ENCODE measurements at places on chromosomes 12 and 14.

GRCh38 chr12:28876196-28876798 is 272.8 kb upstream of the FAR2 start:
- DNase-seq: no peak

DNA sequence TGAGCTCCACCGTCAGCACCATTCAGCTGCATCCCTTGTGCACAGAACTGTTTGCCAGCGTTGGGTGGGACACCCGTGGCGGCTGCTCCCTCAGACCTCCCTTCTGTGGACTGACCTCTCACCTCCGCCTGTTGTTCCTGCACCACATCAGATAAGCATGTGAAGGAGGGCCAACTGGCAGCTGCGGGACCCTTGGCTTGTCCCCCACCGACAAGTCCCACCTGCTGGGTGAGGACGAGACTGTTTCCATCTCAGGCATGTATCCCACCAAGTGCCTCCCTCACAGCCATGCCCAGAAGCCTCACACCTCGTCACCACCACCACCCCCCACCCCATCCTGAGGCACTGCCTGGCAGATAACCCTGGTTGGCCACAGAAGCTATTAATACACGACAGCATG is 18.6 kb upstream of the TEAD4 start:
- DNase-seq: no peak

DNA sequence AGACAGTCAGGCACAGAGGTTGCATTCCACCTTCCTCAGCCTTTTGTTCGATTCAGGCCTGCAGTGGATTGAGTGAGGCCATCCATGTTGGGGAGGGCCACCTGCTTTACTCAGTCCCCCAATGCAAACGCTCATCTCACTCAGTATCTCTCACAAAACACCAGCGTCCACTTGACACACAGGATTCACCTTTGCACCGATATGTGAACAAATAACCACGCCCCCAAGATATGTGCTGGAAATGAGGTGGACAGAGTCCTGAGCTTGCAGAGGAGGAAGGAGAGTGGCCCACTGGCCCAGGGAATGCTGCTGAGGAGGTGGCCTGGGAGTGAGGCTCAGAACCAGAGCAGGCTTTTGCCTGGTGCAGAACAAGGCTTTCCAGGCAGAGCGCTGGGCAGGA is 60.7 kb downstream of the DNAH10 start:
- no peak for DNase-seq

- no peak for DNase-seq
Observed at GRCh38 chr12:95709152-95709551, 81.4 kb downstream of the NTN4 start.

- DNase-seq: no peak
Observed at GRCh38 chr14:101905614-101906013, 58.8 kb upstream of the DYNC1H1 start.

GRCh38 chr14:80933282-80933681 is 8.3 kb downstream of the CEP128 start:
- no peak for DNase-seq

- no peak for DNase-seq
Observed at GRCh38 chr12:131836193-131836592, 8.0 kb downstream of the MMP17 start.

DNA sequence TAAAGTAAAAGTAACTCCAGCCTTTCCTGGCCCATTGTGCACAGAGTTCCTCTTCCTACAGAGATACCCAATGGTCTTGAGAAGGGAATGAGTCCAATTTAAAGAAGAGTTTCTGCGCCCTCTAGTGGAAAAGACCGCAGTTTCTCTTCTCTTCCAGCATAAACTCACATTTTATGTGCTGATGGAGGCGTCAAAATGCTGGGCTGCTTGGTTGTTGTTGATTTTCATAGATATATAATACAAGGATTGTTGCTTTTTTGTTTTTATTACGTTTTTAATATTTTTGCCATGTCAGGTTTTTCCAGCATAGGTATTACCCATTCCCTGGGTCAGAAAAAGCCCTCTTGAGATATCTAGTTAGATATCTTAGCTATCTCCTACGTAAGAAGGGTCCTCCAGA is 356.9 kb upstream of the STXBP6 start:
- DNase-seq: no peak

DNA sequence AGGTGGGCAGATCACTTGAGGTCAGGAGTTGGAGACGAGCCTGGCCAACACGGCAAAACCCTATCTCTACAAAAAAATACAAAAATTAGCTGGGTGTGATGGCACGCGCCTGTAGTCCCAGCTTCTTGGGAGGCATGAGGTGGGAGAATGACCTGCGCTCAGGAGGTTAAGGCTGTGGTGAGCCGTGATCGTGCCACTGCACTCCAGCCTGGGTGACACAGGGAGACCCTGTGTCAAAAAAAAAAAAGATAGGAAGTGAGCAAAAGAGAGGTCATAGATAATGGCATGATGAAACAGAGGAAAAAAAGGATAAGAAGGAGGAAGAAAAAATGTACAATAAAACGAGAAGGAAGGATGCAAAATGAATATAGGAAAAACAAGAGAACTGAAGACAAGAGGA is 159.5 kb downstream of the ETV6 start:
- no peak for DNase-seq

GRCh38 chr14:68589447-68590200 is 203.2 kb downstream of the ZFP36L1 start:
- no peak for DNase-seq

- no peak for DNase-seq
Observed at GRCh38 chr14:101862177-101862576, 100.7 kb downstream of the PPP2R5C start.

DNA sequence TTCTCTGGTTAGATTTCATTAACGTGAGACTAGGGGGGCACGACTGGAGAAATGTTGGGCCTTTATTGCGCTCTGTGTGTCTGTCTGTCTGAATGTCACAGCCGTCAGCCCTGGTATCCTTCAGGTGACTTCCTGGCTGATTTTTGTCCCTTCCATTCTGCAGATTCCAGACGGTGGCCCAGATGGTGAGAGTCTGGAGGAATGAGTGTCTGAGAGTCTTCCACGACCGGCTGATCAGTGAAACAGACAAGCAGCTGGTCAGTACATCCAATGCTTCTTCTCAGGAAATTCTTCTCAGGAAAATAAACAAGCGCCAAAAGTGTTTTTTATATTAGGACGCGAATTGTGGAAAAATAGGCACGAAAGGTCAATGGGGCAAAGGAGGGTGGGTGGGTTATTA is 93.5 kb downstream of the CCDC92 start:
- DNase-seq: no peak

GRCh38 chr12:42763682-42764081 is 174.1 kb upstream of the PRICKLE1 start:
- DNase-seq: peak; percentile 8

DNA sequence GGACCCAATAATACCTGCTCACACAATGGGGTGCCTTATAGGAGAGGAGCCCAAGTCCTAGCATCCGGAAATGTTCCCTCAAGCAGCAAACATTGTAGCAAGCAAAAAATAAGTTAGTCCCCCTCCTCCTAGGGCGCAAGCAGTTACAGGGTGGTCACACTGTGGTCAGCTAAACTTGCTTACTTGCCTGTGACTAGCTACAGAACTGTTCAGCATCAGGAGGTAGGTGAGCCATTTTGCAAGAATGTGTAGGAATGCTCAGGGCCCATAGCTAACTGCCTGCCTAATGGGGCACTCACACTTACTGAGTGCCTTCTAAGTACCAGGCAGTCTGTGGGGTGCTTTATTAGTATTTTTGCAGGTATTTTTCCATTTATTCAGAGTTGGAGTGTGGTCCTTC is 154.6 kb upstream of the GRIN2B start:
- DNase-seq: no peak

DNA sequence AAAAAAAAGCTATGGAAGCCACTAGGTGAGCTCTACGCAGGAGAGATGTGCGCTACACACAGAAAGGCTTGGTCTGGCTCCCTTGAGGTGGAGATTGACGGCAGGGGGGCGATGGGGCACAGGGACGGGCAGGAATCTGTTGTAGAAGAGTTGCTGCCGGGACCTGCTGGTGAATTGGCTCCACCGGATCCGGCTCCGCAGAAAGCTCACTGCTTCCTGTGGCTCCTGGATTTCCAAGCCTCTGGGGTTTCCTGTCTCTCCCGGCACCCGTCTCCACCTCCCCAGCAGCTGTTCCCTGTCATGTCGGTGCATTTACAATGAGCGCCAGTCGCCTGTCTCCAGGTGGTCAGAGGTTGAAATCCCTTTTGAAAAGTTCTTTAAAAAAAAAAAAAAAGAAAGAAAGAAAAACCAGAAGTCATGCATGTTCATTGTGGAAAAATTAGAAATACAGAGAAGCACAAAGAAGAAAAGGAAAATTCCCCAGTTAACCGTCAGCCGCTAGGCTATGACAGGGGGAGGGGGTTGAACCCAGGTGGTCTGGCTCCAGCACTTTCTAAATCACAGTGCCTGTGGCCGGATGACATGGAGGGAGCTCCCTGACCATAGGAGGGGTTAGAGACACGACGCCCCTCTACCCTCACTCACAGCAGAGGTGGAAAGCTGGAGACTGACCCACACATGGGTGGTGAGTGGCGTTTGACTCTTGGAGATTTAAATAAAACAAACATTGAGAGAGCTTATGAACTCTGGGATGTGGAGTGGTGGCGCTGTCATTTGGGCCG is 20.8 kb downstream of the FAM222A start:
- DNase-seq: no peak

DNA sequence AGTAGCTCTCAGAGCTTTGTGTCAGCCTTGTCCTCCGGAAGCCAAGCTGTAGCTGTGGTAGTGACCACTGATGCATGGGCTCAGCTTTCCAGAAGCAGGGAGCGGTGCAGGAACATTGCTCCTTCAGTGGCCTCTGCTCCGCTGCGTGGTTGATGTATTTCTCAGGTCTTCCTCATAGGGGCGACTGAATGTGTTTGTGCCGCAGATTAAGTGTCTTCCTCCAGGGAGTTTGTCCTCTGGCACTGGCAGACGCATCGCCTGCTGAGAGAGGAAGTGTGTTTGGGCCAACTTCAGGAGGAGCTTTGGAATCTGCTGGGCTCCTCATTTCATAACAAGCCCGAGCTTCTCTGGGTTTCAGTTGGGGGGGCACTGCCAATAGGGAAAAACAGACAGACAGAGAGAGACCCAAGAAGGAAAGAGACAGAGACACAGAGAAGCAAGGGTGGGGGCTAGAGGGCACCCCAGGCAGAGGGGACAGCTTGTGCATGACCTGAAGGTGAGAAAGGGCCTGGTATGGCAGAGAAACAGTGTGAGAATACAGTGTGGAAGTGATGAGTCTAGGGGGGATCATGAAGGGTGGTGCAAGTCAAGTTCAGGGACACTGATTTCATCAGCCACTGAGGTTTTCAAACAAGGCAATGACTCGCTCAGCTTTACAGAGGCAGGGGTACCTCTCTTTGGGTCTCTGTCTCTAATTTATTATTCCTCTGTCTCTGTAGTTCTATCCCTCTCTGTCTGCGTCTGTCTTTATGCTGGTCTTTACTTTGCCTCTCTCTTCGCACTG is 69.4 kb upstream of the PRIMA1 start:
- DNase-seq: no peak

DNA sequence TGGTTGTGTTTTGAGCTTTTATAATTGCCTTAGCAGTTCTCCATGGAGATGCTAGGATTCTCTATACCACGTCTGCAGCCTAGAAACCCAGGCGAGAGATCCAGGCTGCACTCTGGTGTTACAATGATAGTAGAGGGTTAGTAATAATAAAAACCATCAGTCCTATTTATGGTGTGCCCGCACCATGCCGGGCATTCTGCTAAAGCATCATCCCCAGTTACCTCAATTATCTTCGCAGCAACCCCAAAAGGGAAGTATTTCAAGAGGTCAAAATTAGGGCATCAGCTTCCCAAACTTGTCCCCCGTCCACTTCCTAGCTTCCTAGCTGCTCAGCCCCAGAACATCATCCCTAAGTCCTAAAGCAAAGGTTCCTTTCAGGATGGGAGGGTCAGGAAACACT is 3.2 kb downstream of the SYNE3 start:
- no peak for DNase-seq

DNA sequence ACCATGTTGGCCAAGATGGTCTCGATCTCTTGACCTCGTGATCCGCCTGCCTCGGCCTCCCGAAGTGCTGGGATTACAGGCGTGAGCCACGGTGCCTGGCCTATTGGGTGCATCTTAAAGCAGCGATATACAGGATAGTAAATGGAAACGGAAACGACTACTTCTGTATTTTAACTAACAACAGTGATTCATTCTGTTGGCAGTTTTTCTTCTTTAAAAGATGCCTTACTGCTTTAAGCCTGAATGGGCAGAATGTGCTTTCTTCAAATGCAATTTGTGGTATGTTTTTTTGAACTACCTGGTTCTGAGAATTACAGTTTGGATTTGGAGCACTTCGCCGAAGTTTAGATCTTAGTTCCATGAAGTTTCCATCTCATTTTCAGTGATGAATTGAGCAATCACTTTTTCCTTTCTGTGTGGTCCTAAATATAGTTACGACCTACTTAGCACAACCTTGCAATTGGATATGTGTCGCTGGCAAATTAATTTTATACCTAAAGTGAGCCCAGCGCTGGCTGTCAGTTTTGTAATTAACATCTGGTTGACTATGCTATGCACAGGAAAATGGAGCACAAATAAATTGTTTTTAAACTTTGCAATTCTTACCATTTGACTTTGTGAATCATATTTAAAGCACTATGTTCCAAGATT is 53.6 kb upstream of the EIF5 start:
- no peak for DNase-seq

- no peak for DNase-seq
Observed at GRCh38 chr14:77224212-77224611, 42.6 kb downstream of the TMEM63C start.

DNA sequence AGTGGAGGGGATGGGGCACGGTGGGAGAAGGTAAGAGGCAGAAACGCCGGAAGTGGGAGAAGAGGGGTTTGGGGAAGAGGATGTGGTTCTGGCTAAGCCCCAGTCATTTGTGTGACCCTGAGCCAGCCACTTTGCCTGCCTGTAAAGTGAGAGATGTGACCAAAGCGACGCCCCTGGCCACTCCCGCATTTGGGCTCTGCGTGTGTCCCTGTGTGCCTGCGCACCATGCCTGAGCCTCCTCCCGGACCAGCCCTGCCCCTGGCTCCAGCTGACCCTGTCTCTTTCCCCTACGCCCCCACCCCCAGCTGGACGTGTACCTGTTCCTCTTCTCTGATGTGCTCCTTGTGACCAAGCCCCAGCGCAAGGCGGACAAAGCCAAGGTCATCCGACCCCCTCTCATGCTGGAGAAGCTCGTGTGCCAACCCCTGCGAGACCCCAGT is 8.0 kb downstream of the PLEKHG6 start:
- DNase-seq: no peak

GRCh38 chr12:93784339-93785086 is 107.3 kb downstream of the CRADD start:
- no peak for DNase-seq

GRCh38 chr12:66235626-66236281 is 46.7 kb downstream of the IRAK3 start:
- no peak for DNase-seq

- DNase-seq: no peak
Observed at GRCh38 chr12:57236925-57237595, 7.5 kb downstream of the SHMT2 start.

- DNase-seq: no peak
Observed at GRCh38 chr12:1797011-1797901, 23.1 kb upstream of the LRTM2 start.

GRCh38 chr14:21098076-21098891 is at the start of gene ZNF219:
Gene ZNF219, minus strand, starts transcription at chr14:21098655. Its CDS starts 5,064 bp downstream, at chr14:21093591.
- DNase-seq: no peak

GRCh38 chr12:1666685-1667162 is 24.1 kb upstream of the ADIPOR2 start:
- DNase-seq: no peak
